ENCODE measurements at places on chromosomes 11 and 22.

DNA sequence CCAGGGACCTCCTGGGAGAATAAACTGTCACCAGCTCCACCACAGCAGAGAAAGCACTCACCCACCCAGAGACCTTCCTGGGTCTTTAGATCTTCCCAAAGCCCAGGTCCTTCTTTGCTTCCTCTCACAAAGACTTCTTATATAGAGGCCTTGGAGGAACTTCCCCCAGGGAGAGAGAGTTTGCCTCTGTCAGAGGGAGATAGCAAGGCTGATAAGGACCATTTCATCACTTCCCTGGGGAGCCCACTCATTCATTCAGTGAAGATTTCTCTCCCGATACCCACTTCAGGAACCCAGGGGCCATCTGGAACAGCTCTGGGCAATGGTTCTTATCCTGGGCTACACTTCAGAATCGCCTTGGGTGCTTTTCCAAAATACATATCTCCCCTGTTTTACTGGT is at the start of gene PRG2:
PRG2 (minus strand) TSS at position 116 of the 400 bp plus-strand sequence. CDS start 706 bp downstream, outside the sequence.
- DNase-seq: no peak

DNA sequence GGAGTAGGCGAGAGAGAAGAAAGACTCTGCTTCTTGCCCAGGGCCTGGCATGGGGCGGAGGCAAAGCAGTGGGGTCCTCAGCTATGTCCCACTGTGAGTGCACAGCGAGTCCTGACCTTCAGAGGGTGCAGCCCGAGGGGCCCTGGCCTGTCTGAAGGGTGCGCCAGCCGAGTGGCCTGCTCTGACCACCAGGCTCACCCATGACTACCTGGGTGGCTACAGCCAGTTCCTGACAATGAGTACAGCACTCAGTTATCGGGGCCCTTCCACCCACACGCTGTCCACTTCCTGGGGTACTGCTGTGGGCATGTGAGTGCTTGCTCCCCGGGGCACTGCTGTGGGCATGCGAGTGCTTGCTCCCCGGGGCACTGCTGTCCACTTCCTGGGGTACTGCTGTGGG is 74.1 kb upstream of the B3GAT1 start:
- DNase-seq: no peak

GRCh38 chr11:129637983-129638776 is 177.5 kb upstream of the TMEM45B start:
- DNase-seq: no peak

DNA sequence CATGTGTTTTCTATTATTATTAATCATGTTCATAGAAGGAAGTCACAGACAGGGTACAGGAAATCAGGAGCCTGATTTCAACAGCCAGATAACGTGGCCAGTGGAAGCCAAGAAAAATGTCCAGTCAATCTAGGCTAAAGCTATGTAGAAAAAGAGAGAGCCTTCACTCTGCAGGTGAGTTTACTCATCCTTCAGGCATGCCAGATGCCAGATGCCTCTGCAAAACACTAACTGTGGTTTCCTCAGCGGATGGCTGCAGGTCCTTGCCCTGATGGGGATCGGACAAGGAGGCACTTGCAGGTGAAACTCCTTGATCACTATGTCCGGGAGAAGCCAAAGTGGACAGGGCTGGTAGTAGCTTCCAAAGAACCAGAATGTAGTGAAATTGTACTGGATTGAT is 962.3 kb upstream of the RAG2 start:
- DNase-seq: no peak
